ENCODE measurements at places on chromosomes 2 and 18.

DNA sequence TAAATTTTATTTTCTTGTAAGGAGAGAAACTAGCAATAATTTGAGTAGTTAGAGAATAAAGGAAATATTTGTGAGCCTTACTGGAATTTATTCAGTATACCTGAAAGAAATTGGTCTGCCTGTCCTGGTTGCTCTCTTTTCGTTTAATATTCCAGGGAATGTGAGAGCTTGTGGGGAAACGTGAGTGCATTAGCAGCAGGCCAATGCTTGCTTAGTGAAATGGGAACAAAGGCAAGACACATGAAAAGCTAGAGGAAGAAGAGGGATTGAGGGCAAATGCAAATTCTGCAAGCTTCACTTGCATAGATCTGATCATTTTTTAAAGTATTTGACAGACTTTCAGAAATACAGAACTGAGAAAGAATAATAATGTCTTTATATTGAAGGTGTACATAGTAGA lies 111.0 kb downstream of the ERBB4 start:
- DNase-seq, result no peak

DNA sequence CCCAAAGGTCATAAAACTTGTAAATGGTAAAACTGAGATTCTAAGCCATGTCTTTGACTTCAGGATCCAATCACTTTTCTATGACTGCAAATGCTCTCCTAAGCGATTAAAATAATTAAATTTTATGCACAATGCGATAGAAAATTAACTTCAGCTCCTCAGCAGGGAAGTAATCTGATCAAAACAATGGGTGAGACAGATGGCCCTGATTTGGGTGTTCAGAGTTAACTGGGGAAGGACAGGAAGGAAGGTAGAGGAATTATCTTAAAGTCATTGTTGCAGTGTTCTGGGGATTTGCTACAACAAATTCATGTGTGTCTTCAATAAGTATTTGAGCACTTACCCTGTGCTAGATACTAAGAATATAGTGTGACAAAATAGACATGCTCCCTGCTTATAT lies 446.0 kb upstream of the MEX3C start:
- DNase-seq, result no peak

GRCh38 chr18:24094561-24094960 lies 44.3 kb upstream of the CABYR start:
- DNase-seq, result no peak

- DNase-seq, result no peak
Observed at GRCh38 chr2:241950413-241951315, 81.1 kb downstream of the RTP5 start.

DNA sequence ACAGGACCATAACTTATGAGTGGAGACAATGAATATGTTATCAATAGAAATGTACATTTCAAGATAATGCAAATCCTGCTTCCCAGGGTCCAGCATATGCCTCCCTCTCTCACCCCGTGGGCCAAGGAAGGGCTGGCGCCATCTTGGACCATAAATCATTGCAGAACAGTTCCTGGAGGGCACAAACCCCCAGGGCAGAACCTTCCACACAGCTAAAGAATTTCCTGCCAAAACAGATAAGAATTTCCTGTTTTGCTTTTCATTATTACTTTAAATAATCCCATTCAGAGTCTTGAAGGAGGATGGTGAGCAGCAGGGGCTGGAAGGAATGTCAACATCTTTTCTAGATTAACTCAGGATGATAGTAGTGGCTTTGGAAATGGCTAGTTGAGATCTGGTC lies 53.7 kb downstream of the EHD3 start:
- DNase-seq, result no peak

- no peak for DNase-seq
Observed at GRCh38 chr2:88711289-88711688, 19.8 kb downstream of the RPIA start.

- DNase-seq, result no peak
Observed at GRCh38 chr18:11412811-11413210, 196.6 kb upstream of the SLC35G4 start.

- DNase-seq, result no peak
Observed at GRCh38 chr18:24018299-24018886, 3.8 kb downstream of the TTC39C start.

GRCh38 chr2:62672601-62673000 lies 32.9 kb upstream of the EHBP1 start:
- no peak for DNase-seq

GRCh38 chr2:98088261-98088660 lies 1.3 kb downstream of the VWA3B start:
- no peak for DNase-seq

GRCh38 chr2:85635636-85636035 lies 19.6 kb downstream of the USP39 start:
- DNase-seq, result no peak

- DNase-seq, result no peak
Observed at GRCh38 chr2:19158211-19158610, 200.2 kb downstream of the OSR1 start.

DNA sequence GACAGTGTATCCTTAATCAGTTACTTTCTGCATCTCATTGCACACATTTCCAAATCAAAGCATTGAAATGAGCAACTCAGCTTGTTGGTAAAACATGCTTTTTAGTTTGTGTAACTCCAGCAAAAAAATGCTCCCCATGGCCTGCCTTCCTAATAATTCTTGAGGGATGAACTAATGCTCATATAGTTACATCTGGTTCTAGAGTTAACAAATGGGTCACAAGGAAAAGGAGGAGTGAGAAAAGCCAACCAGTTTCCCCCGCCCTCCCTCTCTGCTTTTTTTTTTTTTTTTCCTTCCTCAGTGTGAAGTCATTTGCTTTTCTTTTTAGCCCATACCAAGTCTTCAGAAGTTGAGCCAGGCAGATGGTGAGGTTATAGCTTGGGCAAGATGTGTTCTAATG lies 231.7 kb downstream of the MTX2 start:
- no peak for DNase-seq

- DNase-seq, result no peak
Observed at GRCh38 chr2:181239201-181239799, 217.9 kb upstream of the ITGA4 start.

DNA sequence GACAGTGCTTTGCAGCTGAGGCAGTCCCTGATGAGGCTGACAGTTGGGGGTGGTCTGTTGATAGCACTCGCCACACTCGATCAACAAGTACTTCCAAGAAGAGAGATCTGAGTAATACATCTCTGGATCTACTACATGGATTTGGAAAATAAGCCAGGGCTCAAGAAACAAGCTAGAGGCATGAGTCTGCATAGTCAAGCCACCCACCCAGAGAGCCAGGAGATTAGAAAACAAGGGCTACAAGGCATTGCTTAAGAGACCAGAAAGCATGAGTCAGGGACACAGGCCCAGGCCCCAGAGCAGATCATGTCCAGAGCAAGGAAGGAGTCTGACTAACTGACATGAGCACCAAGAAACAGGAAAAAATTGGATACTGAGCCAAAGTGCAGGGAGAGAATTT lies 196.9 kb upstream of the CWC22 start:
- no peak for DNase-seq

DNA sequence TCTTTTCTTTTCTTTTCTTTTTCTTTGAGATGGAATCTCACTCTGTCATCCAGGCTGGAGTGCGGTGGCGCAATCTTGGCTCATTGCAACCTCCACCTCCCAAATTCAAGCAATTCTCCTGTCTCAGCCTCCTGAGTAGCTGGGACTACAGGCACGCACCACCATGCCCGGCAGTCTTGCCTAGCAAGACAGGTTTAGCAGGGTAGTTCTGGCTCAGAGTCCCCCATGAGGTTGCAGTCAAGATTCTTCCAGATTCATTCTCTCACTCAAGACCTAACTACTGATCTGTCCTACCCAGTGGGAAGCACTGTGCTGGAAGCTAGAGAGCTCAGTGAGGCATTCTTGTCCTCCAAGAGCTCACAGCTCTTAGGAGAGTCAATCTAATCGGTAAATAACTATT lies 17.6 kb upstream of the ZAP70 start:
- no peak for DNase-seq

GRCh38 chr18:40692871-40693270 lies 1262.2 kb upstream of the PIK3C3 start:
- DNase-seq, result no peak

DNA sequence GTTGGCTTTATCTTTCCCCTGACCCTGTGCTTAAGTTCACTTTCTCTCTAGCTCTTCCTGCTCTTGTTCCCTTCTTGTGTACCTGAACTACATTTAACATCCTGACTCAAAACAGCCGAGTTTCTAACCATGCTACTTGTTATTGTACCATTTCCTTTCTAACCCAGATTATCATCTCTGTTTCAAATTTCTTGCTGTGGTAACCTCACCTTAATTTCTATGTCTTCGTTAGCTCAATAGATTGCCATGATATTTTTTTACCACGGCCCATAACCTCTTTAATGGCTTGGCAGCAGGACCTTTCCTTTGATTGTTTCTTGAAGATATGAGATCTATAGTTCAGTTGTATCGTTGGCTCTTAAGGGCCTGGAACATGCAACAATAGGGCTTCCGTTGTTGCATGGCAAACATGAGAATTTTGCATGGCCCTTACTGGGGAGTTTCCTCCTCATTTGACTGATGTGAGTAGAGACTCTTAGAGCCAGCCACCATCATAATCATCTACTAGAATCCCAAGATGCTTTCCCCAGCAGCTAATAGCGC lies 11.1 kb downstream of the CFAP36 start:
- no peak for DNase-seq

GRCh38 chr2:24313744-24314632 lies 46.3 kb downstream of the ITSN2 start:
- no peak for DNase-seq

- no peak for DNase-seq
Observed at GRCh38 chr2:162787616-162788015, 51.0 kb downstream of the KCNH7 start.

GRCh38 chr2:18413676-18414396 lies 146.6 kb downstream of the RDH14 start:
- DNase-seq, result no peak

GRCh38 chr2:71471276-71471675 lies 17.9 kb downstream of the DYSF start:
- no peak for DNase-seq

GRCh38 chr2:166881177-166881576 lies 7.1 kb upstream of the XIRP2 start:
- DNase-seq, result no peak

GRCh38 chr2:74712223-74713053 lies 58.4 kb downstream of the SEMA4F start:
- DNase-seq, result no peak

GRCh38 chr18:25819746-25820363 lies 270.6 kb downstream of the SS18 start:
- no peak for DNase-seq

GRCh38 chr18:36856815-36857214 lies 27.9 kb downstream of the KIAA1328 start:
- no peak for DNase-seq

GRCh38 chr2:99802734-99803133 lies 312.9 kb upstream of the REV1 start:
- DNase-seq, result no peak

GRCh38 chr18:36692921-36693332 lies 135.9 kb downstream of the TPGS2 start:
- DNase-seq, result no peak

GRCh38 chr2:44743473-44743872 lies 198.0 kb upstream of the SIX3 start:
- no peak for DNase-seq

- DNase-seq, result peak; percentile 74
Observed at GRCh38 chr2:157325786-157326185, at the start of gene ERMN. Gene ERMN, minus strand, starts transcription at chr2:157325824. Its CDS starts 182 bp downstream, at chr2:157325642.

GRCh38 chr2:208407667-208408066 lies 1.1 kb downstream of the PTH2R start:
- no peak for DNase-seq

GRCh38 chr2:99365661-99366060 lies 28.5 kb downstream of the EIF5B start:
- no peak for DNase-seq

GRCh38 chr18:48607056-48607984 lies 68.5 kb downstream of the CTIF start:
- no peak for DNase-seq

GRCh38 chr18:78857314-78858150 lies 122.1 kb upstream of the SALL3 start:
- no peak for DNase-seq

DNA sequence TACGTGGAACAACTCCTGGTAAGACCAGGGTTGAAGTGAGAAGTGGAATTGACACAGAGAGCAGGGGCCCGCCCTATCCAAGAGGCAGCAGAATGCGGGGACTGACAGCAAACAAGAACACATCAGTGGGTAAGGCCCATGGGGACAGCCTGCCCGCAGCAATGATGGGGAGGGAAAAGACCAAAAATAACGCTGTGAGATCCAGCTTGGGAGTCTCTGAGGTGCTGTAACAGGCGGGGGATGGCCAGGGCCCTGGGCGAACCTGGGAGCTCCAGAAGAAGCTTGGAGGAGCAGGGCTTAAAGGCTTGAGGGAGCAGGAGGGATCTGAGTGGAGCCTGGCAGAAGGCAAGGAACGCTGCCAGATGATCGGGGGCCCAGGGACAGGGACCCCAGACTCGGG lies 173.4 kb downstream of the TMEM200C start:
- no peak for DNase-seq

DNA sequence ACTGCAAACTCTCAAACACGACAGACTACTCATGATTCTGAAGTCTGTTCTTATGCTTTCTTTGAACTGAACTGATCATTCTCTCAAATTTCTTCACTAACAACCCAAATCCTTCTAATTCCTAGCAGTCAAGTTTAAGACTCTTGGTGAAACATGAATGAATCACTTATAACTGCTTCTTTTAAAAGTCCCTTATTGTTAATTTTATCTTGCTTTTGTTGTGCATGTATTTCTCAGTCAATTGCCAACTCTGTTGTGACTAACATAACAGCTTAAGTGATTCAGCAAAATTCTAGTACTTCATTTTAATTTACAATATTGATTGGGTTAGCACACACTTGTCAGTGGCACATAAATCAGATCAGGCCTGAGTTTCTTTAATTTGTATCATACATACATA lies 357.0 kb upstream of the FSIP2 start:
- DNase-seq, result no peak

GRCh38 chr2:191029280-191029950 lies 15.4 kb upstream of the STAT1 start:
- DNase-seq, result no peak

GRCh38 chr18:70047931-70048603 lies 100.4 kb upstream of the CD226 start:
- no peak for DNase-seq

DNA sequence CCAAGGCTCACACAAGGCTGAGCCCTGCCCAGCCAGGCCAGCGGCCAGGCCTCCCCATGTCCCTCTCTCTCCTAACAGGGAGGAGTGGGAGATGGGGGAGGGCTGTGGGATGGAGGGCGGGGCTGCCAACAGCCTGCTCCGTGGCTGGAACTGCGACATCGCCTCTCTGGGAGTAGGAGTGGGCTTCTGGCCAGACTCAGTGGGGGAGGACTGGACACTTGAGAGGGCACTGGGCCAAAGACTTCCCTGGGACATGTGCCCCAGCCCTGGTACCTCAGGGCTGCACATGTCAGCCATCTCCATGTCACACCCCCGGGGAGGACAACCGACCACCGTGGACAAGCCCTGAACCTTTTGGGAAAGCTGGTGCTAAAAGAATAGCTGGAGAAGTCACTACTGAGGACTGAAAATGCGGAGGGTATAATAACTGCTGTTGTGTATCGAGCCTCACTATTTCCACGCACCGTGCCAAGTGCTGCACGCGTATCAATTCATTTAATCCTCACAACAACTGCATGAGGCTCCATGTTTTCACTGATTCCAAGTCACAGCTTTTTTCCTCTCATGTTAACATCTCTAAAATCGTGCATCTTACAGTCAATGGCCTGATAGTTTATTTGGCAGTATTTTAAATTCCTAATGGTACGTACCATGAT lies 127.3 kb downstream of the MSH2 start:
- DNase-seq, result no peak

Measured in nucleus accumbens (tissue), 56 donors.